ENCODE measurements at places on chromosomes 5 and 9. TPM values are rescaled to one million over a fixed set of nuclear protein-coding genes. Genes with fewer than 3 reads are reported as not detected.

DNA sequence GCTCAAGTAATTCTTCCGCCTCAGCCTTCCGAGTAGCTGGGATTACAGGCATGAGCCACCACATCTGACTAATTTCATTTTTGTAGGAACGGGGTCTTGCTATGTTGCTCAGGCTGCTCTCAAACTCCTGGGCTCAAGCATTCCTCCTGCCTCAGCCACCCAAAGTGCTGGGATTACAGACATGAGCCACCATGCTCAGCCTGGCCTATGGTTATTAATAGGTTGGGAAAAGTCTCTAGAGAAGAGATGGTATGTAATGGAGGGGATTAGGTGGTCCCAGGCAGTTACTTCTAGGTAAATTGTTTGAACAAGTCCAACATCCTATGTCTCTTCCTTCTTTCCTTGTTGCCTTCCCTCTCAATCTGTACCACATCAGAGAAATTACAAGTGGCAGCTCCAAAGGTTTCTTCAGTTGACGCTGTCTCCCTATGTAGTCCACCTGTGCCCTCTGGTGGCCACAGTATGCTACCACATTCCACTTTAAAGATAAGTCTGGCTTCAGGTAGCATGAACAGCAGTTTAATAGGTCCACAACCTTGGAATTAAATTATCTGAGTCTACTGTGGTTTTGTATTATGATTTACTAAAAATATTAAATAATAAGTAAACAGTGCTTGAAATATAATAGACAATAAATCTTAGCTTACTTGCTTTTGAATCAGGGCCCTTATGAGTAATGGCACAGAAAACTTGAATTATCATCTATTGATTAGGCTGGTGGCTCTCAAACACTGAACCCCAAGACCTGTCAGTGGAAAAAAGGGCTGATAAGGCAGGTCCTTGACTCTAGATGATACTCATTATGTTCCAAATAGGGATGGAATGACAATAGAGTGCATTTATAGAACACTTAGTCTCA, 9.7 kb downstream of the TIGD6 start:
- no peaks in the 10 kb centered on the region for H3K27me3 ChIP-seq
- peak; percentile 84 for DNase-seq
- no peak overlapping the region for H3K27ac ChIP-seq
- no peak overlapping the region for H3K4me3 ChIP-seq
- no peaks in the 10 kb centered on the region for H3K36me3 ChIP-seq

GMCL2 gene
- not detected for polyA plus RNA-seq

- no peak overlapping the region for H3K4me3 ChIP-seq
- peak; percentile 39 for DNase-seq
- H3K27ac ChIP-seq, result no peak overlapping the region
- no peaks in the 10 kb centered on the region for H3K36me3 ChIP-seq
- no peaks in the 10 kb centered on the region for H3K27me3 ChIP-seq
- H3K4me1 ChIP-seq, result peaks cover 39% of the 10 kb centered on the region
Observed at GRCh38 chr9:129335464-129336129, 157.5 kb upstream of the IER5L start.

GRCh38 chr5:150122536-150123481, 32.8 kb downstream of the PDGFRB start:
- no peak for DNase-seq
- no peaks in the 10 kb centered on the region for H3K36me3 ChIP-seq
- no peak overlapping the region for H3K4me3 ChIP-seq
- H3K27ac ChIP-seq, result no peak overlapping the region
- H3K27me3 ChIP-seq, result no peaks in the 10 kb centered on the region

- no peak overlapping the region for H3K4me3 ChIP-seq
- no peak overlapping the region for H3K27ac ChIP-seq
- DNase-seq, result no peak
- H3K27me3 ChIP-seq, result no peaks in the 10 kb centered on the region
- no peaks in the 10 kb centered on the region for H3K4me1 ChIP-seq
Observed at GRCh38 chr9:72648324-72649126, 127.1 kb downstream of the TMC1 start.

DNA sequence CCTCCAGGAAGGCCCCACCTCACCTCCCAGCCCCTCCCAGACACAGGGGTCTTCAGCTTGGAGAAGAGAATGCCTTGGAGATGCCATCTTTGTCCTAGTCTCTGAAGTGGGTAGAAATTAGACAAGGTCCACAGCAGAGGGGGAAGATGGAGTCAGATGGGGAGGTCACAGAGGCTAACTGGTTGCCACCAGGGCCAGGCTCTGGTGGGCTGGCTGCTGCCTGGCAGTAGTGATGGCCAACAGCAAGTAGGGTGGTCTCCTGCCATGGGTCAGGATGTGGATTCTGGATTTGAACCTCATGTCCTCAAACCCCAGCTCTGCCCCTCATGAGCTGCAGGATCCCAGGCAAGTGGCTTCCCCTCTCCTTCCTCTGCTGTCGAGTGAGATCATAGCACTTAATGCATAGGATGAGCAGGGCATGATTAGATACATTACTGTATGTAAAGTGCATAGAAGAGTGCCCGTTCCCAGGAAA, 38.7 kb upstream of the NEK6 start:
- H3K4me1 ChIP-seq, result peaks cover 17% of the 10 kb centered on the region
- H3K27ac ChIP-seq, result peak overlapping the region; percentile 65
- H3K36me3 ChIP-seq, result no peaks in the 10 kb centered on the region
- no peak overlapping the region for H3K4me3 ChIP-seq
- no peak for DNase-seq

- no peak overlapping the region for H3K27ac ChIP-seq
- H3K36me3 ChIP-seq, result no peaks in the 10 kb centered on the region
- H3K4me1 ChIP-seq, result no peaks in the 10 kb centered on the region
- H3K4me3 ChIP-seq, result no peak overlapping the region
Observed at GRCh38 chr5:10649666-10650380, 86.0 kb downstream of the ANKRD33B start.

GRCh38 chr5:32753765-32754164, 42.6 kb downstream of the NPR3 start:
- H3K4me3 ChIP-seq, result no peak overlapping the region
- H3K4me1 ChIP-seq, result no peaks in the 10 kb centered on the region
- no peaks in the 10 kb centered on the region for H3K27me3 ChIP-seq
- H3K27ac ChIP-seq, result no peak overlapping the region

DNA sequence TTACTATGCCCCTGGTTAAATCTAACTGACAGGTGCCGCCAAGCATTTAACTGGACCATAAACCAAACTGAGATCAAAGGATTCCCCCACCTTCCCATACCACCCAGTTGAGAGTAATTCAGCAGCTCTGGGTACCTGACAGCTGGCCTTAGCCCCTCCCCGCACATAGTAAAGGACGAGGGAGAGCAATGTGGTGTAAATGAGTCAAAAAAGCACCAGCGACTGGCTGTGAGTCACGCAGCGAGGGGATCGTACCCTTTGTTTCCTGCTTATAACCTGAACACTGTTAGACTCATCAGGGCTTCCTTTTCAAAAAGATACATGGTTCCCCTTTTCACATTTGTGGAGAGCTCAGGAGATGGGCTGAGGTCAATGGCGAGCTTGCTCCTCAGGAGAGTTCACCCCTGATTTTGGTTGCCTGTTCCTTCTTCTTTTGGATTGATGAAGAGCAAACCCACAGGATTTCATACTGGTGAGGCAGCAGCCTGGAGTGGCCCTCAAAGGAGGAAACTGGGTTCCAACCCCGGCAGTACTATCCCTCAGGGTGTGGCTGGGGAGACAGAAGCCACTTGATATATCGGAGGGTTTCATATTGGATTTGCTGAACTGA, 71.5 kb downstream of the ANKRD33B start:
- no peak for DNase-seq
- H3K4me3 ChIP-seq, result no peak overlapping the region
- H3K27me3 ChIP-seq, result no peaks in the 10 kb centered on the region

SPATA31E1 gene
- not detected for polyA plus RNA-seq

DNA sequence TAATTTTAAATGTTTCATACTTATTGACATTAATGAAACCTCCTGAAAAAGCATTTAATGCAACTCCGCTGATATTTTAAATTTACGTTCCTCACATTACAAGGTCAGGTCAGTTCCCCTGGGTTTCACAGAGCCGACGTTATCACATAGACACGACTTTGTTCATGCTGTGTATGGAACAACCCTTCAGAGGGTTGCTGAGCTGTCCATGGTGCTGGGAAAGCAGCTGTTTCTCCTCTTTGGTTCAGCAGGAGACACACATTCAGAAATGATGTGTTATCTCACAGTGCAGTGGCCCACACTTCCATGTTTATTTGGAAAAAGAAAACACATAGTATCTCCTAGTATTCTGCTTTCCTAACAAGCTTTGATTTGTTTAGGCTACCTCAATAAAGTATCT, 53.5 kb downstream of the PPP2R2B start:
- no peaks in the 10 kb centered on the region for H3K36me3 ChIP-seq
- no peak overlapping the region for H3K4me3 ChIP-seq
- H3K27me3 ChIP-seq, result no peaks in the 10 kb centered on the region
- no peaks in the 10 kb centered on the region for H3K4me1 ChIP-seq
- peak; percentile 43 for DNase-seq

DNA sequence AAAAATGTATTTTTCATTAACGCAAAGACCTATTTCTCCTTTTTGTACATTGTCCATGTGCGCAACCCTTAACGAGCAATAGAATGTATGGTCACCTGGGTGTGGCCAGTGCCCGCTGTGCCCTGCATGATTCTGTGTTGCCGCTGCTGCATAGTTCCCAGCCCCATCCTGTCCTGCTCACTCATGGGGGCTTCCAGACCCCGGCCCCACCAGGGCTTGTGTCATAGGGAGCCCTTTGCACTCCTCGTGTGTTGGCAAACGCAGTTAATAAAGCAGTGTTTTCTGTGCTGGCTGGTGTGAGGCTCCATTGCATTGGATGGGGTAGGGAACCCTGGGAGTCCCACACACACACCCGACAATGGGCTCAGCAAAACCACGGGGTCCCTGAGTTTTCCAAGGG, 49.7 kb downstream of the SAR1B start:
- no peak for DNase-seq
- no peaks in the 10 kb centered on the region for H3K27me3 ChIP-seq

GRCh38 chr5:139747583-139748504, 47.8 kb upstream of the PSD2 start:
- peak; percentile 55 for DNase-seq
- H3K4me3 ChIP-seq, result no peak overlapping the region
- H3K4me1 ChIP-seq, result peaks cover 25% of the 10 kb centered on the region
- no peak overlapping the region for H3K27ac ChIP-seq
- no peaks in the 10 kb centered on the region for H3K36me3 ChIP-seq

GRCh38 chr5:155082401-155082800, 68.8 kb downstream of the KIF4B start:
- no peak overlapping the region for H3K27ac ChIP-seq
- H3K36me3 ChIP-seq, result no peaks in the 10 kb centered on the region
- no peak for DNase-seq
- no peaks in the 10 kb centered on the region for H3K27me3 ChIP-seq
- H3K4me1 ChIP-seq, result no peaks in the 10 kb centered on the region
- H3K4me3 ChIP-seq, result no peak overlapping the region

DNA sequence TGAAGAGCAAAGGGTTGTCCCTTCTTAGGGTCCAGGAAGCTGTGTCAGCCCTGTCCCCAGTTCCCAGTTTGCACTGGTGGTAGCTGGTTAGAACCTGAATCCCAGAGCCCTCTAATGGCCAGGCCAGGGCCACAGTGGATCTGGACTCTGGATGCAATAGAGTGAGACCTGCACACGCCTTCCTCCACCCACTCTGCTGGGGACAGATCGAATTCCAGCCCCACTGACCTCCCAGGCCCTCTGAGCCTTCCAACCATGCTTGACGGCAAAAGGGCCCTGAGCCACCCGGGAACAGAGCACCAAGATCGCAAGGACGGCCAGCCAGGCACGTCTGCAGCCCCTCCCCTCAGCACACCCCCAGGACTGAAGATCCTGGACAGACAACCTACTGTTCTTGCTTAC, 23.7 kb downstream of the NAIF1 start:
- no peak overlapping the region for H3K4me3 ChIP-seq
- no peak for DNase-seq
- no peak overlapping the region for H3K27ac ChIP-seq
- no peaks in the 10 kb centered on the region for H3K27me3 ChIP-seq

DNA sequence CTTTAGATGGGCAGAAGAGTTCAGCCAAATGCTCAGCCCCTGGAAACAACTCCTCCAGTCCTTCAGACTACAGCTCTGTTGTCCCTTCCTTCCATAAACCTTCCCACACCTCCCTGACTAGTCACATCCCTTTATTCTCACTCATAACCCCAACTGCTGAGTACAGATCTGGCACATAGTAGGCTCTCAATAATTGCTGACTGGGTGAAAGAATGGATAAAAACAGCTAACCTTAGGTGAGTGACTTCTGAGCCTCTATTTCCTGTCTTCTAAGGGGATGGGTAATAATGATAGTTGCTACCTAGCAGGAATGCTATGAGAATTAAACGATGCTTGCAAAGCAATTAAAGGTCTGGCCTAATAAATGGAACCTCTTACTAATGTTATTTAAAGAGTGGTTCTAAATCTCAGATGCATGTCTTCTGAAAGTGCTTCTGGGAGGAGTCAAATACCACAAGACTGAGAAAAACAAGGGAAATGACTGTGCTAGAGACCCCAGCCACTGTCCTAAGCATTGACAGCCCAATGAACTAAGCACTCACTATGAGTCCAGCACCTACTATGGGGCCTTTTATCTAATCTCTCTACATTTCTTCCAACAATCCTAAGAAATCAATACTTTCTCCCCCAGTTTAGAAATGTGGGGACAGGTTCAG, 2.5 kb upstream of the NR6A1 start:
- no peaks in the 10 kb centered on the region for H3K36me3 ChIP-seq
- H3K4me3 ChIP-seq, result no peak overlapping the region
- DNase-seq, result no peak

- no peaks in the 10 kb centered on the region for H3K36me3 ChIP-seq
- H3K27me3 ChIP-seq, result no peaks in the 10 kb centered on the region
- H3K27ac ChIP-seq, result no peak overlapping the region
Observed at GRCh38 chr5:134440201-134440755, 28.6 kb upstream of the CDKN2AIPNL start.

TPPP gene
- 5.2 TPM for polyA plus RNA-seq

DNA sequence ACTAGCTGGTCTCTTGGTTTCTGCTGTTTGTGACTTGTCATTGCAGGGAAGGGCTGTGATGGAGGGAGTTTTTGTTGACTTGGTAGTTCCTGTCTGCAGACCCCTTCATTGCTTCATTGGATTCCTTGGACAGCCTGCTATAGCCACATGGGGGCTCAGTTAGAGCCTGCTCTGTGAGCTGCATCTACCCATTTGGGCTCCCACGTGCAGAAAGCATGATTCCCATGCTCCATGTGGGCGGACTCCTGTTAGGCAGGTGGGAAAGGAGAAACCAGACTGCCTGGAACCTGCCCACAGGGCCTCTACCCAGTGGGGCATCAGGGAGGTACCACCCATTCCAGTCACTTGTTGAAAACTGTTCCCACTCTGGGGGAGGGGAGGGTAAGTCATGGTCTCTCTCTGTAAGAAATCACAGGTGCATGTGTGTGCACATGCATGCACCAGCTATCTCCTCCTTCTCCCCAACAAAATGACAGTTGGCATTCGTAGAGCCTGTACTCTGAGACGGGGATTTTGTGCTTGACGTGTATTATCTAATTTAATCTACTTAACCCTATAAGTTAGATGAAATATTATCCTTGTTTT, 61.0 kb downstream of the DAPK1 start:
- no peaks in the 10 kb centered on the region for H3K27me3 ChIP-seq
- H3K27ac ChIP-seq, result no peak overlapping the region
- H3K36me3 ChIP-seq, result peaks cover 28% of the 10 kb centered on the region
- DNase-seq, result no peak

SLC4A9 gene
- polyA plus RNA-seq, result 0.05 TPM

FLT4 gene
- 16.2 TPM for polyA plus RNA-seq

GRCh38 chr5:170278611-170279458, 18.7 kb downstream of the LCP2 start:
- H3K27ac ChIP-seq, result peak overlapping the region; percentile 48
- H3K4me3 ChIP-seq, result no peak overlapping the region
- no peaks in the 10 kb centered on the region for H3K27me3 ChIP-seq
- DNase-seq, result no peak

GRCh38 chr5:178590141-178590923, at the start of gene COL23A1:
Gene COL23A1 (minus strand): TSS chr5:178590393.
- peaks cover 16% of the 10 kb centered on the region for H3K27me3 ChIP-seq
- no peaks in the 10 kb centered on the region for H3K4me1 ChIP-seq
- DNase-seq, result peak; percentile 84
- H3K36me3 ChIP-seq, result peaks cover 3% of the 10 kb centered on the region

FAM219A gene
- polyA plus RNA-seq, result 16.4 TPM

Measured in lung (tissue), 17 donors.